ENCODE measurements at places on chromosomes 11 and 22.

- no peak for DNase-seq
Observed at GRCh38 chr22:35454416-35455054, 54.6 kb downstream of the MCM5 start.

DNA sequence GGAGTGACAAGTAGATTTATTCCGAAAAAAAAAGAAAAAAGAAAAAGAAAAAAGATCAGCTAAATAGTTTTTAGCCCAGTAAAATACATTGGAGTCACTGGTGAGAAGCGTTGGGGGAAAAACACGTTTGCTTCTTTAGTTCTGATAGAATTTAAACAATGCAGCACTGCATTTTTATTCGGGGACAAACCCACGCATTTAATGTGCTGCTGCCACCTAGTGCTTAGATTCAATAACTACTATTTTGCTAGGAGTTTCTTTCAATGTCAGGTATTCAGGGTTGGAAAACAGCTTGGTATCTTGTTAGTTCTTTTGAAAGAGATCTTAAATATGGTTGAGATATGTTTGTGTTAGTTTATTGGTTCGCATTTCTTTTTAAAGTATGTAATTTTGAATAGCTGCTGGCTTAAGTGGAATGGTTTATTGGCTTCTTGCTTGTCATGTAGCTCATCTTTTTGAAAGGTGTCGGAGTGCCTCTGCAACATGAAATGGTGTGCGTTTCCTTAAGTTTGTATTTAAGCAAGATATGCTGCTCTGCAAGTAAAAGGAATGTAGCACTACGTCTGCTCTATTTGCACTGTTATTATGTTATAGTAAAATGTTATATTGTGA is 41.9 kb downstream of the SVIP start:
- peak; percentile 2 for DNase-seq

DNA sequence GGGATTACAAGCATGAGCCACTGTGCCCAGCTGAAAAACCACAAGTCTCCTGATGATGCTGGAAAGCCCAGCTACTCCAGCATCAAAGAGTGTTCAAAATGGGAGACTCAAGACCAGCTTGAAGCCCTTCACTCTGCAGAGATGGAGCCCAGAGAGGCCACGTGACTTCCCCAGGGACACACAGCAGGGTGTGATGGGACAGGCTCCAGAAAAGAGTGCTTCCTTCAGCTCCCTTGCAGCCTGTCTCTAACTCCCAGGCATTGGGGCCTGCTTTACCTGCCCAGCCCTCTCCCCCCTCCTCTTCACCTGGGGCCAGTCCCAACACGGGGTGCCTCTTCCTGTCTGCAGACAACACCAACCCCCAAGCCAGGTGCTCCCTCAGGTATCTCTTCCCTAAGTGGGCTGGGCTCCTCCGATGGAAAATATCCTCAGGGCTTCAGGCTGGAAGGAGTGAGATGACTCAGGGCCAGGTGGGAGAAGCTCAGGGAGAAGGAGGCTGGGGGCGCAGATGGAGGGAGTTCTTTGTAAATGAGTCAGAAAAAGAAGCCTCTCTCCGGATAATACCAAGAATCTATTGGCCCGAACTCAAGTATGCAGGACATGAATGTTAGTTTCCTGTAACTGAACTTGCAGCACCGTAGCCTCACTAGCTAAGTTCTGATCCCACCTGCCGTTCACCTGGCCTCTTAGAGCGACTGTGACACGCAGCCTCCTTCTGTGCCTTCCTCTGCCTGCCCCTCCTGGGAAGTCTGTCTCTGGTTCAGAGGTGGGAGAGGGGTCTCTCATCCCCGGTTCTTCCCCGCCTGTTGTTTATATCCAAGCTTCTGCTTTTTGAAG is 326.6 kb downstream of the MN1 start:
- DNase-seq, result peak; percentile 77

- no peak for DNase-seq
Observed at GRCh38 chr11:41494716-41495115, 35.3 kb upstream of the LRRC4C start.

DNA sequence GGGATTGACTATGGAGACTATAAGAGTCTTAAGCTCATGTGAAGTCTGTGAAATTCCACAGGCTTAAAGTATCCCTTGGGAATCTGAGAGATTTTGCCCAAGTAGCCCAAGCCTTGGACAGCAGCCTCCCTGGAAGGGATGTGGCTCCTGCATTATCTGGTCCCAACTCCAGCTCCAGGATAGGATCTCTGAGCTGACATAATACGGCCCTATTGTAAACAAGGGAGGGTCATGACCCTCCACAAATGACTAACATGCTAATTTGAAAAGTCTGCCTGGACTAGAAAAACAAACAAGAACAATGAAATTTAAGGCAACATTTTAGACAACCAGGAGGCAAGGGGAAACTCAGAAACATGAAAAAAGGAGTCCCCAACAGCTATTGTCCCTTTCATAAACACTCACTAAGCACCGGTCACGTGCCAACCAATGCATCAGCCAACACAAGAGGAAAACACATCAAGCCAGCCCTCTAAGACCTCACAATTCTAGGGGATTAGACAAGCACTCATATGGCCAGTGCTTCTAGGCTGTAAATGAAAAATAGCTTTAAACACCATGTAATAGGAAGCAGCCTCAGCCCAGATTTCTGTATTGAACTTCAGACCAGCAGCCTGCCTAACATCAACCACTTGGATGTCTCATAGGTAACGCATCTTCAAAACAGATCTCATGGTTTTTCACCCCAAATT is 101.2 kb upstream of the TIMP3 start:
- no peak for DNase-seq

- no peak for DNase-seq
Observed at GRCh38 chr11:100612766-100613165, 74.3 kb upstream of the ARHGAP42 start.

GRCh38 chr11:128501632-128502549 is 85.5 kb downstream of the ETS1 start:
- DNase-seq, result no peak

DNA sequence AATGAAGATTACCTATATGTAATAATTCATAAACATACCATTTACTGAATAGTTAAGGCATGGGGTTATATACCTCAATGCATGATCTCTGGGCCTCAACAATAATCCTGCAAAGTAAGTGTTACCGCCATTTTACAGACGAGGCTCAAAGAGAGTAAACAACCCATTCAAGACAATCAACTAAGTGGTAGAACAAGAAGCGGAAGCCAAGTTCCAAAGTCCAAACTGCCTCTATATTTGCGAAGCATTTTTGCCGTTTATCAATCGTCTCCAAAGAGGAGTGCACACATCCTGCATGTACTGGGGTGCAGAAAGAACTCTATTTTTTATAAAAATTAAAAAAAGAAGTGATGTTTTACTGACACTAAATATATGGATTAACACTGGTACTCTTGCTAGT is 27.5 kb upstream of the P4HA3 start:
- DNase-seq, result no peak

DNA sequence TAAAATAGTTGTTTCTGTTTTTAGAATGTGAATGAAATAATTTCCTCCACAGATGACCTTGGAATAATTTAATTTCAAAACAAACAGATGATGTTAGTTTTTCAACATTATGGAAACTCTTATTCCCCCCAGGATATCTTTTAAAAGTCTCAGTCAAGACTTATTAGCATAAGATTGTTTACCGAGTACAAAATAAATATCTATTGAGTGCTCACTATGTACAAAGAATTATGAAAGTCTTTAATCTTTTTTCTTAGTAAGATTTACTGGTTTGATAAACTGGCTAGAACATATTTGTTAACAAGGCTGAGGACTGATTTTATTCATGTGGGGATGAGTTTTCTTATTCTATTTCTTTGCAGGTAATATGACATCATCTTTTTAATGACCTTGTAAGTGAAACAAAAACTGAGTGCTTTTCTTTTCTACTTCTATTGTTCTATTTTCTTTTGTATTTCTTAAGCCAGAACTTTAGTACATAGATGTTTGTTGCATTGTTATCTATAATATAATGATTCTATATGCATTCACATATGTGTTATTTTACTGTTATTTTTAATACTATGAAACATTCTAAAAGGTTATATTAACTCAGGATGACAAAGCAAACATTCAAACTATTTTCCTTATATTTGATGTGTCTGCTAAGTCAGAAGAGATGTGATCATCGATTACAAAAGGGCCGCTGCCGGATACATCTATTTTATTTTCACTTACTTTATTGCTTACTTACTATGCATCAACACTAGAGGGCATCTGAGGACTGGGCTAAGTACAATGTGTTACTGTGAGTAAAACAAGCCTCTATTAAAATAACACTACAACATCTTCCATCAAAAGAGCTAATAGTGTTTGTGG is 111.0 kb upstream of the ARHGAP42 start:
- DNase-seq, result peak; percentile 16

DNA sequence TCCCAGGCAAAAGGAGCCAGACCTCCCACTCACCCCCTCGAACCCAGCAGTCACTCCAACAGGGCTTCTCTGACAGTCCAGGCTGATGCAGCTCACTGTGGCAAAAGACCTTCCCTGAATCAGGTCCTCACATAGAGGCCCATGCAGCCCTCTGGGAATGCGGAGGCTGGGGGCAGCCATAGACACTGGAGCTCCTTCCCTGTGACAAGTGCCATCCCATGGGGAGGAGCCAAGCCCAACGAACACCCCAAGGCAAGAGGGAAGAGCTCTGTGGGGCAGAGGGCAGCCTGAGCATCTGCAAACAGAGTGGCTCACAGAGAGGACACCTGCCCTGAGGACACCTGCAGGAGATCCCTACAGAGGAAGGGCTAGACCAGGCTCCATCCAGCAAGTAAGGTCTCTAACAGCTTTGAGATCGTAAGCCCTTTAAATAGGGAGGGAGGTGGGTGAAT is at the start of gene LINC01488:
TSS of gene LINC01488 (plus strand) at position 271 of the 452 bp plus-strand sequence.
- DNase-seq, result no peak

- DNase-seq, result no peak
Observed at GRCh38 chr11:10896493-10896892, 38.6 kb upstream of the ZBED5 start.

GRCh38 chr11:111585371-111585770 is 16.9 kb upstream of the SIK2 start:
- no peak for DNase-seq

DNA sequence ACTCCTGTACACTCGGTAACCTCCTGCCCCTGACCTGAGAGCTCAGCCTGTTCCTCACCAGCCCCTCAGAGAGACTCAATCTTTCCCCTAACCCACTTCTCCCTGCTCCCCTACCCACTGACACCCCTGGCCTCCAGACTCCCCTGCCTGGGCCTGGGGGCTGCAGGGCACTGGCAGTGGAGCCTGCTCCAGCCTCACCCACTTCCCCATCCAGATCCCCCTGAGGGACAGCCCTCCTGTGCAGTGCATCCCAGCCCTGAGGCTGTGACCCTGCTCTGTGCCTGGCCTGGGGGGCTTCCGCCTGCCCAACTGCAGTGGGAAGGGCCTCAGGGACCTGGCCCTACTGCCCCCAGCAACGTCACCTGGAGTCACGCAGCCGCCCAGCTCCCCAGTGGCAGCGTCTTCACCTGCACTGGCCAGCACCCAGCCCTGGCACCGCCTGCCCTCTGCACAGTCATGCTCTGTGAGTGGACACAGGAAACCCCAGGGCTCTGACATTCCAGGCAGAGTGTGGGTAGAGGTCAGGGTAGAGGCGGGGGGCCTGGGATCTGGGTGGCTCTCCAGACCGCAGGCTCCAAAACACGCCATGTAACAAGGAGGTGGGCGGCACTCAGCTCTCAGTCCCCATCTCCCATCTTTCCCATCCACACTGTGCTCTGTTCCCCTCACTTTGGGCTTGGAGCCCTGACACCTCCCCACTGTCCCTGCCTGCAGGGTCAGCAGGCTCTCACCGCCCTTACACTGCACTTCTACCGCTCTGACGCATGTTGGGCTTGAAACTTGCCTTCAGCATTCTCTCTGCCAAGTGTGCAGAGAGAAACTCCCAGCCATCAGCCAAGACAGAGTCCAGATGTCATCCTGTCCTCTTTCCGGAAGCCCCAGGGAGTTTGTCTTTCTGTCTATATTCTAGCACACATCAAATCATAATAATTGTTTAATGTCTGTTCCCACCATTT is 5.1 kb downstream of the VSIG10L2 start:
- no peak for DNase-seq

DNA sequence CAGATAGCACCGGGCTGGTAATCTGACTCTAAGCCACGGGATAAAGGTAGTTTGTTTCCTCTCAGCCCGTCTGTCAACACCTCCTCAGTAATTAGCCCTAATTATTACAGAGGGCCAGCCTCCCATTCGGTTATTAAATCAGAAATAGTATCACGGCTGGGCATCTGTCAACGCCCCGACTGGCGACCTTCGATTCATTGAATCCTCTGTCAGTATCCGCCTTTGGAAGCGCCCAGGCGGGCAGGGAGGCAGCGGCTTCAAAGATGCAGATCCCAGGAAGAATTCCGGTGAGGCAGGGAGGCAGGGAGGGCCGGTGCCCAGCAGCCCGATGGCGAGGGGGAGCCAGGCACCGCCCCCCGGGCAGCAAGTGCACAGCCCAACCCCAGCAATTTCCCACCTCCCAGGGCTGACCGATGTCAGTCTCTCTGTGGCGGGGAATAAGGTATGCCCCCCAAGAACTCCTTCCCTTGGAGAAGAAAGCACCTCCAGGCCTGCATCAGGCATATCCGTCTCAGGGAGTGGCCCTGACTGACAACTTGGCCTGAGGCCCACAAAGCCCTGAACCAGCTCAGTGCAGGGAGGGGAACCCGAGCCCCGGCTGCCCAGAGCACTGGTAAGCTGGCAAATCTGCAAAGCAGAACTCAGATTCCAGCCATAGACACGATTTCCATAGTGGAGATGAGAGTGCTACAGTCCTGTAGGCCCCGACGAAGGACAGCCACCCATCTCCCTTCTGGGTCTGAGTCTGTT is 11.4 kb downstream of the GNB1L start:
- no peak for DNase-seq

DNA sequence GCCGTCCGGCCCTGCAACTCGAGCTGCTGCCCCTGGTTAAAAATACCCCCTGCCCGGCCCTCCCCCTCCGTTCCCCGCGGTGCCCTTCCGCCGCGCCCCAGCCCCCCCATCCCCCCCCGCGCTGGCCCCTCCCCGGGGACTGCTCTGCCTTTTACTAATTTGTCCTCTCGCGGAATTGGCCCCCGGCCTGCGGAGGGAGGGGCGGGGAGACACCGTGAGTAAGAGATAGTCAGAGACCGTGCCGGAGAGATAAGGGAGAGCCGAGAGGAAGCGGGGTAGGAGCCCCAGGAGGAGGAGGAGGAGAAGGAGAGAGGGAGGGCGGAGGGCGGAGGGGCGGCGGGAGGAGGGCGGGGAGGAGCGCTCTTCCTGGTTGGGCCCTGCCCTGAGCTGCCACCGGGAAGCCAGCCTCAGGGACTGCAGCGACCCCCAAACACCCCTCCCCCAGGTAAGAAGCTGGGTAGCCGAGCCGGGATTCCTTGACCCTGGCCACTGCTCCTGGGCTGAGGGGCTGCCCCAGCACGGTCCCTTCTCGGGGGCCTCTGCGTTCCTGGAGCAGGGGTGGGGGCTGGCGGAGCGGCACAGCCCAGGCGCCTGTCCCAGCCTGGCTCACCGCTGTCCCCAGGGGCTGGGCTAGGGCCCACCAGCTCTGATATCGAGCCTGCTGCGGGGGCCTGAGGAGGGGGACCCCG is at the start of gene CAPN1:
TSS of gene CAPN1 (plus strand) at position 360 of the 689 bp plus-strand sequence. CDS start 774 bp downstream, outside the sequence.
- DNase-seq, result peak; percentile 83

All from amniotic stem cell (primary cell).